ENCODE measurements at places on chromosomes 11 and 22.

GRCh38 chr11:110492321-110492685 is 62.6 kb downstream of the FDX1 start:
- no peak for DNase-seq

DNA sequence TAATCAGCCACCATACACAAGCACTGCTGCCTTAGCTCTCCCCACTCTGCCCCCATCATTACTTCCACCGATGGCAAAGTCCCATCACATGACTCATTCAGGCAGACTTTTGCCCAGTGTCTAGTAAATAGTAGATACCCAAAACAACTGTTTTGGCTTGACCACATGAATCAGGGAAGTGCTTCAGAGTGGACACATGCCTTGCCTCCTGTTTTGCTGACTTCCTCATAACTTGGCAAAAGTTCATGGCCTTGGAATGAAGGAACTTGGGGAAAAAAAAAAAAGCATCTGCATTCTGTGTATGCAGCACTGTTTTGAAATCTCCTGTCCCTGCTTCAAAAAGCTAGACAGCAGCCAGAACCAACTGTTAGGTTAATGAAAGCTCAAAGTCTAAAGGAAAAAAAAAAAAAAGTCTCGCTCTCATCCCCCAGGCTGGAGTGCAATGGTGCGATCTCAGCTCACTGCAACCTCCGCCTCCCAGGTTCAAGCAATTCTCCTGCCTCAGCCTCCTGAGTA is 335.3 kb downstream of the FAM181B start:
- DNase-seq, result no peak

GRCh38 chr11:86301742-86302091 is 323 bp upstream of the HIKESHI start:
- no peak for DNase-seq

GRCh38 chr11:34510218-34510617 is 3.4 kb downstream of the ELF5 start:
- no peak for DNase-seq

GRCh38 chr22:43446916-43447315 is 35.1 kb downstream of the MPPED1 start:
- DNase-seq, result no peak

GRCh38 chr11:67357831-67358670 is 4.7 kb upstream of the POLD4 start:
- no peak for DNase-seq

DNA sequence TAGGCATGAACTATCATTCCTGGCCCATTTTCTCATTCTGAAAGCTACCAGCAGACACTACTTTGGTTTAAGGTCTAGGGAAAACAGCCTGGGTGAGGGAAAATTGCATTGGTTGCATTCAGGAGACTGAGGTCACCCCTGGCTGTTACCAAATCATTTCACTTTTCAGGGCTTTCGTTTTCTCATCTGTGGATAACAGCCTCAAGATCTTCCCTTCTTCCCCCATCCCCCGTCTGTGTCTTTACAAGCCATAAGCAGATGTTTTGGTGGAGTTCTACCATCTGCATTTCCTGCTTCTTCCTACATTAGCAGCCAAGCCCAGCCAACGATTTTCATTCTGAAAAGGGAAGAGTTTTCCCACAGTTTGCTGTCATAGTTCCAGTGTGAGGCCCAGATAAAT is 130.4 kb downstream of the HIPK3 start:
- DNase-seq, result no peak

- no peak for DNase-seq
These were observed 23.0 kb downstream of the PPIL2 start for GRCh38 chr22:21688706-21689381.

DNA sequence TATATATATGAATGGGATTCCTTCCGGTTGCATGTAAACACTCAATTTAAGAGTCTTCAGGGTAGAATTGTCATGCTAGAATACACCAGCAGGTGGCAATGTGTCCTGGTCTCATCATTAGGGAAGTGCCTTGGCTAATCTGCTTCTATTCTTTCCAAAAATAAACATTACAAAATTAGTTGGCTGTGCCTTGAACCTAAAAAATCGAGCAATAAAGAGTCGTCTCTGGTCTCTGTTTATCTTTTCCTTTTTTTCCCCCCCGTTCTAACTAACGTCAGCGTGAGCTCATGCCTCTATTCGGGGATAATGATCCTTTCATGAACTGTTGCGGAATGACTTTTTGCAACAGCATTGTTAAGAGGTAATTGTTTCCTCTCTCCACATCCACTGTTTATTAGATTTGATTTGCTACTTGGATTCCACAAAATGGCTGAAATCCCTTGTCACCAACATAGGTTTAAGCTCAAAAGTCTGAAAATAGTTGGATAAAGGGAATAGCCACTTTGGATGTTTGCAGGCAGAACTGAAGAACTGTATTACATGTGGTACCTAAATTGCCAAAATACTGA is 1.2 kb upstream of the ARHGEF12 start:
- peak; percentile 64 for DNase-seq

- DNase-seq, result no peak
These were observed 92.8 kb upstream of the APOA1 start for GRCh38 chr11:116930177-116930576.

DNA sequence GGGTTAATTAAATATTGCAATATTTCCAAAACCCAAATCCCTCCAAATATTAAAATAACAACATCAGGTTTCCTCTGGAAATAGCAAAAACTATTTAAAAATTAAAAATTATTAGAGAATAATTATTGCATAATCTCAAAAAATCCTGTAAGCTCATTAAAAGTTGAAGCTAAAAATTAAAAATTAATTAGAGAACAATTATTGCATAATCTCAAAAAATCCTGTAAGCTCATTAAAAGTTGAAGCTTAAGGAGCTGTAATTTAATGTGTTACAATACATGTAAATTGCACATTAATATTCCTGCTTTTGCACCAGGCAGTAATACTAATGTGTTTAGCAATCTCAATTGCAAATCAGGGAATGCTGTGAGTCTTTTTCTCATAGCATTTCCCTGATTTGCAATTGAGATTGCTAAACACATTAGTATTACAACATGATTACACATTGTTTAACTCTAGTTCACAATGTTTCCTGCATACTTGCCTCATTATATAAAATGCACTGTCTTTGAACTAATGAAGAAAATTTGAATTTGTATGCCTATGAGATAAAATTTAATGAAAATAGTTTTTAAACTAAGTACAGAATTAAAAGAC is 247.7 kb downstream of the GUCY1A2 start:
- DNase-seq, result no peak

DNA sequence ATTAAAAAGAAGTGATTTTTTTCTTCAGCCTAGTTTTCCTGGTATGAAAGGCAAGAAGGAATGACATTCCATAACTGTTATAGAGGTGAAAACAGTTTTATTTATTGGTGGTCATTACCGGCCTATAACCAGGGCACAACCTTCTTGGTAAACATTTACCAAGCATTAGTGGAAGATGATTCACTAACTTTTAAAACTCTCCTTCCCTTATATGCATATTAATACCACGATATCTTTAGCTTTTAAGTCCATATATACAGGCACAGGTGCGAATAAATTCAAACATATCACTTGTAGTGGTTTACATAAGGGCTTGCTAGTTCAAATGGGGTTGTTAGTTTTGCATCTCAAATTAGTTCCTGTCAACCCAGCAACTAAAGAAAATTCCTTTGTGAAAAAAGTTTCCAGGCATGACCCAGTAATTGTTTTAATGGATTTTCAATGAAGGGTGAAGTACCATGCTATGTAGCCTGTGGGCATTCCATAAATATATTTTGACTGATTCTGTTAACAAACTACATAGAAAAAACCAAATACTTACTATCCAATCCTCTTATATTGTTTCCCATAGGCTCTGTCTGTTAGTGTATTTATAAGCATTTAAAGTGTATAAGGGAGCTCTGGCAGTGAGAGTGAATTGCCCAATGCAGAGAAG is 30.6 kb upstream of the ROBO3 start:
- DNase-seq, result no peak

DNA sequence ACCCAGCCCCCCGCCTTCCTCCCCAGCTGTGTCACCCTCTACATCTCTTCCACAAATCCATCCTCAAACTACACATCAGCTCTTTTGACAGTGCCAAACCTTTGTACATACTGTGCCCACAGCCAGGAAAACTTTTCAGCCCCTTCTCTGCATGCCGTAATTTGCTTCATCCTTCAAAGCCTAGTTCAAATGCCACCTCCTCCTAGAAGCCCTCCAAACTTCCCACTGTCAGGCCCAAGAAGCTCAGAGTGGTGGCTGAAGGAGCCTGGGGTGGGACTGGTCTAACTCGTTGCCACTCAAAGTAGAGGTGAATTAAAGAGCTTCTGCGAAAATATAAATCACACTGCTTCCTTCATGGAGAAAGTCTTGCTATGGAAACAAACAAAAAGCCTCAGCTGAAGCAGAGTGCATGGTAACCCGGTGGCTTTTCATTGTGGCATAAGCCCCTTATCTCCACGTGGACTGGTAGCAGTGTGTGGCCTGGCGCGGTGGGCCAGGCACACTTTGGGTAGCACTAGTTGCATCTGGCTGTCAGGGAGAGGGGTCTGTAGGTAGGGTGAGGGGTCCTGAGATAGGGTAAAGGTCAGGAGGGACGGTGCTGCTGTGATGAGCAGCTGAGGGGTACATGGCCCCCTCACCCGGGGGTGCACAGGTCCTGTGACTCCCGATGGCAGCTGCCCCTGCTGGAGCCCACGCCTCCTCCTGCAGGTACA is 76.9 kb downstream of the MYO7A start:
- no peak for DNase-seq

GRCh38 chr11:77259641-77260040 is 41.8 kb downstream of the GDPD4 start:
- no peak for DNase-seq

GRCh38 chr11:11667056-11667455 is 45.3 kb upstream of the GALNT18 start:
- no peak for DNase-seq

DNA sequence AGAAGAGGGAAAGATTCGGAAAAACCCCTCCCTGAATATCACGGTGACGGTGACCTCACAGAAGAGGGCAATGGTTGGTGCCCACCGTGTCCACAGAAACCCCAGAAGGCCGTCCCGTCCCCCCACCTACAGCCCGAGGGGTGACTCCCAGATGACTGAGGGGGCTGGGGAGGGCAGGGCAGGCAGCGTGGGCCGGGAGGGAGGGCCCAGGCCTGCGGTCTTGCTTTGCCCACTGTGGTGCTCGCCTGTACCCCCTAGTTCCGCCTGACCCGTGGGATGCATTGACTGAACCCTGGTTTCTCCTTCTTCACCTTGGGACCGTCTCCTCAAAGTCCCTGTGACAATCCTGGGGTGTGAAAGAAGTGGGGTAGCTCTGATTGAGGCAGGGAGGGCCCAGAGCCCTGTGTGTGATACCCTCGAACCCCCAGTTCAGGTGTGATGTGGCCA is 526.7 kb downstream of the BRD1 start:
- DNase-seq, result no peak

DNA sequence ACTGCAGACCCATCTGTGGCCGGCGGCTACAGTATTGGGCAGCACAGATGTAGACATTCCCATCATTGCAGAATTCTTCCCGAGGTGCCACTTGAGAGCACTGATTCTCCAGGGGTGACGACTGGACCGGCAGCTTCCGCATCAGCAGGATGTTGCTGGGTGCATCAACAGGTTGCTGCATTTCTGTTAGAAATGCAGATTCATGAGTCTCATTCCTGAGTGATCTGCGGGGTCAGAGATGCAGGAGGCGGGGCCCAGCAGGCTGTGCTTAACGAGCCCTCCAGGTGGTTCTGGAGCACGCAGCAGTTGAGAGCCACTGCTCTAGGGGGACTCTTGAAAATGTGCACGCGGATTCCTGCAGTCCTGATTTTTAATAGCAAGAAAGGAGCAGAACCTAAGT is 321.8 kb downstream of the TBC1D22A start:
- no peak for DNase-seq

DNA sequence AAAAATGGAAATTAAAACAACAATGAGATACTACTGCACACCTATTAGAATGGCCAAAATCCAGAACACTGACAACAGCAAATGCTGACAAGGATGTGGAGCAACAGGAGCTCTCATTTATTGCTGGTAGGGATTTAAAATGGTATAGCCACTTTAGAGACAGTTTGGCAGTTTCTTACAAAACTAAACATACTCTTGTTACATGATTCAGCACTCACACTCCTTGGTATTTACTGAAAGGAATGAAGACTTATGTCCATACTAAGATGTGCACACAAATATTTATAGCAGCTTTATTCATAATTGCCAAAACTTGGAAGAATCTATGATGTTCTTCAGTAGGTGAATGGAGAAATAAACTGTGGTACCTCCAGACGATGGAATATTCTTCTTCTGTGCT is 40.8 kb downstream of the PGM2L1 start:
- DNase-seq, result no peak

GRCh38 chr22:27175021-27175838 is 517.8 kb downstream of the MIAT start:
- DNase-seq, result no peak

GRCh38 chr11:67355023-67355793 is 1.9 kb upstream of the POLD4 start:
- no peak for DNase-seq

GRCh38 chr11:116530705-116531104 is 242.1 kb downstream of the BUD13 start:
- no peak for DNase-seq

DNA sequence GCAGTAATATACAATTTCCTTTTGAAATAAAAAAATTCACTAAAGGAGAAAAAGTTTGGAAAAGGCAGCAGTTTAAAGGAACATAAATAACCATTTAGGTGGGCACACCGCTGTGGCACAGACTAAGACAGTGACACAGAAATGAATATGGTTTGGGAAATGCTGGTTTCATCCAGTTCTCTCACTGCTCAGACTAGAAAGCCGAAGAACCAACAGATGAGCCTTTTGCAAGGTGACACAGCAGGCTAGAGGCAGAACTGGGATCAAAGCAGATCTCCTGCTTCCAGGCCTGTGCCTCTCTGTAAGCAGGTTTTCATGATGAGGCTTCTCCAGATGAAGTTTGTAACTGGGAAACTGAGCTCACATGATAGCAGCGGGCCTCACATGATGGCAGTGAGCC is 380.0 kb upstream of the NARS2 start:
- DNase-seq, result no peak

DNA sequence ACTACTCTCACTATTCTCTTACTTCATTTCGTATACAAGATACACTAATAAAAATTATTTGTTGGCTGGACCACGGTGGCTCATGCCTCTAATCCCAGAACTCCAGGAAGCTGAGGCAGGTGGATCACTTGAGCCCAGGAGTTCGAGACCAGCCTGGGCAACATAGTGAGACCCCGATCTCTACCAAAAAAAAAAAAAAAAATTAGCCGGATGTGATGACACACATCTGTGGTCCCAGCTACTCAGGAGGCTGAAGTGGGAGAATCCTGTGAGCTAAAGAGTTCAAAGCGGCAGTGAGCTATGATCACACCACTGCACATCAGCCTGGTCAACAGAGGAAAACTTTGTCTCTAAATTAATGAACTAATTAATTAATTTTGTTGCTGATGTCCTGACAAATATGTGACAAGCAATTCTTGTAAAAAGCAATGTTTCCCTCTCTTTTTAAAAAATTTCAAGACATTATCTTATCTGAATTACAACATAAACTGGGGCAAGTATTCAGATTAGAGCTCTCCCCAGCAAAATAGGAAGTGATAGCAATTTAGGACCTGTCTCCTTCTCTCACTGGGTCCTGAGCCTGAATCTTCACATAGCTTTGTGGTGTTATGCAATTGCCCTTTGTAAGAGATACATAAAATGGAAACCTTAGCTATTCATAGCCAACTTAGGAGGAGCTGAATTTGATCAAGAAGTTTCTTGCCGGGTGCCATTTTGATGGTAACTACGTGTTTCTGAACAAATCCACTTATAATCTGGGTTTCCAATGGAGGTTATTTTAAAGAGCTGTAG is 17.6 kb upstream of the TMA7B start:
- peak; percentile 47 for DNase-seq

Data from thymus (tissue), 14 donors.